ENCODE measurements at places on chromosomes 1 and 21. TPM values are rescaled to one million over a fixed set of nuclear protein-coding genes. Genes with fewer than 3 reads are reported as not detected.

GRCh38 chr1:92031281-92032110 is 1.7 kb downstream of the EPHX4 start:
- no peak for DNase-seq

- no peak for DNase-seq
Measured at GRCh38 chr1:26162220-26162709, 3.4 kb downstream of the FAM110D start.

- DNase-seq: no peak
Measured at GRCh38 chr1:232657426-232658005, 27.6 kb upstream of the SIPA1L2 start.

GRCh38 chr1:61047061-61047460 is 35.3 kb upstream of the NFIA start:
- DNase-seq: no peak

GRCh38 chr1:56225964-56226815 is 353.2 kb downstream of the PLPP3 start:
- no peak for DNase-seq

GRCh38 chr1:35886577-35887431 is 3.8 kb downstream of the AGO1 start:
- DNase-seq: no peak

- DNase-seq: no peak
Measured at GRCh38 chr1:116769561-116769977, 15.3 kb downstream of the CD2 start.

- peak; percentile 65 for DNase-seq
Measured at GRCh38 chr21:36320421-36321324, 676 bp downstream of the MORC3 start.

DNA sequence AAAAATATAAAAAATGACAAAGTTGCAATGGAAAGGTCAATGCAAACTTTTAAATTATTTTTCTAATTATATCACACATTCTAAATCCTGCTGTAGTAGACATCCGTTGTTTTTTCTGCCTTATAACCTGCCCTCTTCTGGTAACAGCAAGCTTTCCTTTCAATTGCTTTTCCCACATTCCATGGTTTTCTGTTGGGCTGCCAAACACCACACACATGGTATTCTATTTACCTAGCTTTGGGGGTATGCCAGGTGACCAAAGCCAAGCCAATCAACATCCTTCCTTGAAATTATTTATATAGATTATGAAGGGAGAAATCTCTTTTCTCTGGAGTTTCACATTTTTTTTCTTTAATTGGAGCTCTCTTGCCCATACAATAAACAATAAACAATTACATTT is 3.4 kb upstream of the LAMC1 start:
- no peak for DNase-seq

DNA sequence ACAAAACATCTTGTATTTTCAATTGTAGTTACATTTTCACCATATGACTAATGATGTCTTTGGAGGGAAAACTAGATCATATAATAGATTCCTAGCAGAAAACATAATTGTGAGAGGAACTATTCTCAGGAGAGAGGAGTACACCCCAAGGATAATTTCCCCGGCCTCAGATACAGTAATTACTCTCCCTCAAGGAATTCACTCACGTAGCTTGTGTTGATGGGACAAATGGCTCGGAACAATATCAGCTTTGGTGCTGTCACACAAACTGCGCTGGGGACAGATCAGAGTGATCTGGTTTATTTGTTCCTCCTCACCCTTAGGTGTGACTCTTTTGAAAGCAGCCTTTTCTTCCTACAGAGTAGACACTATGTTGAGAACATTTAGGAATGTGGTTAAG is 11.2 kb downstream of the ABCG1 start:
- DNase-seq: no peak

- no peak for DNase-seq
Measured at GRCh38 chr1:19140465-19140864, 69.6 kb downstream of the UBR4 start.

The LAX1 gene
- 41.2 TPM for total RNA-seq

The MAN1C1 gene
- 7.1 TPM for total RNA-seq

The NFASC gene
- 0.09 TPM for total RNA-seq

The HENMT1 gene
- 26.9 TPM for total RNA-seq

The HORMAD1 gene
- total RNA-seq: 0.57 TPM

The HPCAL4 gene
- total RNA-seq: 1.3 TPM

The CHI3L1 gene
- 1.0 TPM for total RNA-seq

Data from natural killer cell (primary cell).